Chondrocyte (in vitro differentiated cells): ENCODE measurements at places on chromosomes 4 and X. TPM values are rescaled to one million over a fixed set of nuclear protein-coding genes. Genes with fewer than 3 reads are reported as not detected.

The PDE5A gene
- 7.0 to 21.8 TPM (median 17.0 TPM) in 3 replicates for total RNA-seq

The HSFX2 gene
- not detected in 3 replicates for total RNA-seq

The HCCS gene
- 25.0 to 25.8 TPM (median 25.5 TPM) in 3 replicates for total RNA-seq

The POU4F2 gene
- not detected in 3 replicates for total RNA-seq

The PCDH7 gene
- total RNA-seq: 70.3 to 141 TPM (median 72.3 TPM) in 3 replicates

The GPR82 gene
- not detected in 3 replicates for total RNA-seq

The GIMD1 gene
- not detected in 3 replicates for total RNA-seq

The LIMCH1 gene
- total RNA-seq: 8.8 to 9.8 TPM (median 9.0 TPM) in 3 replicates

The CHRDL1 gene
- 0.51 to 1.2 TPM (median 1.2 TPM) in 3 replicates for total RNA-seq

The GRPR gene
- 0.17 to 0.23 TPM in 2 of 3 replicates, not detected in the other for total RNA-seq

The CENPVL3 gene
- total RNA-seq: 0.17 TPM in 1 of 3 replicates, not detected in the others

The CCDC149 gene
- total RNA-seq: 12.9 to 21.5 TPM (median 21.4 TPM) in 3 replicates

GRCh38 chr4:143699331-143700045 lies 987 bp downstream of the FREM3 start:
- no peak for DNase-seq

DNA sequence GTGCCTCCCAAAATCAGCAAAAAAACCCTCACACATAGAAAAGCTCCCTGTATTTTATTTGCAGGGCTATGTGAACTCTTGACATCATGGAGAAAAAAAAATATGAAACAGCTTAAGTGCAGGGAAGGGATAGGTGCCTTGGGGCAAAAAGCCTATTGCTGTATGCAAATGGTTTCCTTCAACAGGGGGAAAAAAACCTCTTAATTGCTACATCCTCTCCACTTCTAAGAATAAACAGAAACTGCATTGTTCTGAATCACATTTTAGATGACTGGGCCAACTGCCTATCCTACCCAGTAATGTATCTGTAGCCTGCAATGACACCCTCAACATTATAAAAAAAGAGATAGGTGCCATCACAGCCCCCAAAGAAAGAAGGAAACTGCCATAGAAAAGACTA lies 229.4 kb upstream of the GALNTL6 start:
- DNase-seq: no peak

DNA sequence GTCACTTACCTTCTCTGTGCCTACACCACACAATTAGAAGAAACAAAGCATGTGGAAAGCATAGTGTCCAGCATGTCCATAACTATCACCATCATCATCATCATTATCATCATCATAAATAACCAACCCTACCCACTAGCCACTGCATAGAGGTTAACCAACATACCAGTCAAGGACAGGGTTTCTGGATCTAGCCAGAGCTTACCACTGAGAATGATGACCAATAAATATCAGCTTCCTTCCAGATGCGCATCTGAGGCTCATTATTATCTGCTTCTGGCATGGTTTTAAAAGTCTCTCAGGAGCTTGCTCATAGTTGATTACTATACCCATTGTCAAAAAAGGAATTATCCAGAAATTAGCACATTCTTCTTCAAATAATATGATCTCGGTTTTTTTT lies 25.5 kb upstream of the MYOZ2 start:
- DNase-seq: no peak

- DNase-seq: peak; percentile 90
These were observed at the start of gene BEX2 for GRCh38 chrX:103310555-103311398. Gene BEX2 (minus strand): TSS chrX:103310990. CDS start chrX:103309976, 1,014 bp downstream.

DNA sequence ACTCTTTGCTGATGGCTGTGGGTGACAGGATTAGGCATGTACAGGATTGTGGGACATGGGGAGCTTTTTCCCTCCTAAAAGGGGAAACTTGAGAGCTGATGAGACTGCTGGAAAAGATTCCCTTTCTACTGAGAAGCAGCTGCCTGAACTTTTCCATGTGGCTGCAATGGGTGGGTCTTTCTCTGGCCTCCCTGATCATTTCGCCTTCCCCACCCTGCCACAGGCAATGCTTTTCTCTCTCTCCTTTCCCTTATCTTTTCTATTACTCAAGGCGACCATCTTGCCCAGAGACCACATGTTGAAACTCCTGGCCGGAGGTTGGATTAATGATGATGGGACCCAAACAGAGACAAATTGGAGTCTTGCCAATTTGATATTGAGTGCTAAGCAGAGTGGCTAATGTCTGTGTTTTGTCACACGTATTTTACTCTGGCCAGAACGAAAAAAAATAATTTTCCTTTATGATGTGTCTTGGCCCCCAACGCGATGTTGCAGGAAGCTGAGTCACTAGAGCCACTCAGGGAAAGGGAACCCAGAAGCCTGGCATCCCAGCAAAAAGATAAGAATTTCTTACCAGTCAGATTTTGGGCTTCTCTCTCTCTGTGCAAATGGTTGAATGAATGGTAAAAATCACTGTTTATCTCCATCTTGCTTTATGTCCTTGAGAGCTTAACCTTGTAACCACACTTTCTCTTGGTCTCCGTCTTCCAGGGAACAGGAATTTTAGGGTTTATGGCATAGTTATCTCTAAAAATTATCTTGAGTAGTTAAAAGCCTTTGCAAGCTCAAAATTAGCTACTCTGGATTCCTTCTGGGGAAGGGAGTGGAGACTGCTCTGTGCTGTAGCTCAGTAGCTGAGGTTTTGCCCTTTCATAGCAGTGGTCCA lies 19.4 kb upstream of the ATP8A1 start:
- DNase-seq: no peak

GRCh38 chr4:87339440-87339839 lies 16.8 kb upstream of the HSD17B13 start:
- DNase-seq: no peak

- no peak for DNase-seq
These were observed 60.7 kb upstream of the PITX2 start for GRCh38 chr4:110683601-110684000.

DNA sequence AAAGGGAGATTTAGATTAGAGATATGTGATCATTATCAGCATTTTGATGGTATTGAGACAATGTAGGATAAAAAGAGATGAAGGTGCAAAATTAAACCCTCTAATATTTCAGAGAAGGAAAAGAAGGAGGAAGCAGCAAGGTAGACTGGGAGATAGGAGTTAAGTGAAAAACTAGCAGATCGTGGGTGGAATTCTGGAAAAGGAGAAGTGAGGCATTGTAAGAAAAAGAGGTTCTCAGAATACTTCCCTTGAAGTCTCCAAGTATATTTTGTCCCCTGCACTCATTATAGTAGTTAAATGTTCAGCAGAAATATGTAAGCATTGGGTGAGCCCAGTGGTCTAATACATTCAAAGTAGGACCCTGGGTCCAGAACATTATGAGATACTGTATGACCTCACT lies 30.3 kb downstream of the COPS4 start:
- DNase-seq: no peak

DNA sequence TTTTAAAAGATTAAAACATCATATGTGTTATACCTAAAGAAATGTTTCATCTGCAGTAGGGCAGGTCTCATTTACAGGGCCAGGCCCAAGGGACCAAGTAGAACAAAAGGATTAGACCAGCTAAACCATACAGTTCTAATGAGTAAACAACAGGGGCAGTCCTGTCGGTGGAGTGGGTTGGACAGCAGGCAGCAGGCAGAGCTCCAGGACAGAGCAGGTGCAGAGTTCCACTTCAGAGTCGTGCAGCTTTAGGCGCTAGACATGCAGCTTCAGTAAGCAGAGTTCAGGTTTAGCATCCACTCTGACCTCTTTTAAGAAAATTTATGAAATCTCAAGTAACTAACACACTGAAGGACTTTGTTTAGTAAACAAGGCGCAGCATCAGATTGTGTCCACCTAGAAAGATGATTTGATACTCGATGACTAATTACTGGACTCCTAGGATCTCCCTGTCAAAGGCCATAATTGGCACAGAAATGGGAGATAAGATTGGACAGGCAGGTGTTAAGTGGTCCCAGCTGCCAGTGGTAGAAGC lies 487.7 kb upstream of the INTU start:
- no peak for DNase-seq

DNA sequence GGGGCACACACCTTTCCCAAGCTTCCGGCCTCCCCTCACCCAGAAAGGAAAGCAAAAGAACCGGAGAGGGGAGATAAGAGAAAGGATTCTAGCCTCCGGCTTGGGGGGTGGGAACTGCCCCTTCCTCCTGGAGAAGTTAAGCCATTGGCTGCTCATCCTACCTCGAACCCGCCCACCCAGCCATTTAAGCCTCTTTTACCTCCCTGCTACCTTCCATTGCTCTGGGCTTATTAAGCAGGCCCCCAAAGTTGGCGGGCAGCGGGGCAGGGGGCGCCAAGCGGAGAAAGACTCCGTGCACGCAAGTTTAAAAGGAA lies 2.3 kb downstream of the MAML3 start:
- DNase-seq: no peak

DNA sequence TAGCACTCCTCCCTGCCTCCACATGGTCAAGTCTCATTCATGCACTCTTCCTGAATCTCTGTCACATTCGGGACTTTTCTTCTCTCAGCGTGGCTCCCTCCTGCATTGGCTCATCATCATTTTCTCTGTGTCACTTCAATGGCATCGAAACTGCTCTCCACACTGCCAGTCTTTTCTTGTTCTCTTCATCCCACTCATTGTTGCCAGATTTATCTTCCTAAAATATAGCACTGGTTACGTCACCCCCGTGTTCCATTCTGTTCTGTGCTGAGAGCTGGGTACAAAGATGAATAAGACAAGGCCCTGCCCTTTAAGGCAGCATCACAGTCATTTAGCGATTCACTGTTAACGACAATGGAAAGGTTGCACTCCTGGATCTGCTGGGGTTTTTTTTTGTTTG lies 174.4 kb upstream of the TBC1D9 start:
- no peak for DNase-seq

- no peak for DNase-seq
These were observed 1507.1 kb downstream of the C4orf33 start for GRCh38 chr4:130603043-130603442.

DNA sequence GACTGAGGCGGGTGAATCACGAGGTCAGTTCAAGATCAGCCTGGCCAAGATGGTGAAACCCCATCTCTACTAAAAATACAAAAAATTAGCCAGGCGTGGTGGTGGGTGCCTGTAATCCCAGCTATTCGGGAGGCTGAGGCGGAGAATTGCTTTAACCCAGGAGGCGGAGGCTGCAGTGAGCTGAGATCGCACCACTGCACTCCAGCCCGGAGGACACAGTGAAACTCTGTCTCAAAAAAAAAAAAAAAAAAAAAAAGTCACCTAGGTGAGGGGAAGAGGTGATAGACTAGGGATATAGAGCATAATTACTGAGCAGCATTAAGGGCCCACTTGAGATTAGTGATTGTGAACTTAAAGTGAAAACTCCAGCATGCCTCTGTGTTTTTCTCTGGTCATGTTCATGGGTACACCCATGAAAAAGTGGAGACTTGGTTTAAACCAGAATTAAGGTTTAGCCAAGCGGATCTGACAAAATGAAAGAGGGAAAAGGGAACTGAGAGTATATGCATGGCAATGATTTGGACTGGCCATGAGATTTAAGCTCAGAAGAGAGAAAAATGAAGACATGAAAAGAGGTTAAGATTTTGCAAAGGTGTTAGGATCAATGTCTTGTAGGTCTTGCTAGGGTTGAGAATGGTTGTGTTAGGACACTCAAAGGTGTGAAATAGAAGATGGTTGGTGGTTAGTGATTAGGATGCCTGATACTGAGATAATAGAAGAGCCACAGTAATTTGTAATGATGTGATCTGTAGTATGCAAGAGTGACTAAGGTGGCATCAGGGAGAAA lies 105.0 kb downstream of the RAB28 start:
- no peak for DNase-seq

- no peak for DNase-seq
These were observed 5.8 kb downstream of the MECP2 start for GRCh38 chrX:154091678-154092077.

DNA sequence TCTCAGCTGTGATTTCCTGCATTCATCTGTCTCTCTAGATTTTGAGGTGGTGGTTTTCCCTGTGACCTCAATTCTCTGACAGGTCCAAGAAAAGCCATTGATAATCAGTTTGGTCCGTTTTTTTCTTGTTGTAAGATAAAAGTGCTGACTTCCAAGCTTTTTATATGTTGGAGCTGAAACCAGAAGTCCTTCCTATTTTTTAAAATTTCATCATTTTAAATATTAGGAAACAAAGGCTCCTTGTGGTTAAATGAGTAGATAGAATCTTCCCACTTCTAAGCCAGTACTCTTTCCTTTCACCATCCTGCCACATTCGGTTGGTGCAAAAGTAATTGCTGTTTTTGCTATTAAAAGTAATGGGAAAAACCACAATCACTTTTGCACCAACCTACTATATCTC lies 18.3 kb downstream of the RNF175 start:
- DNase-seq: no peak

DNA sequence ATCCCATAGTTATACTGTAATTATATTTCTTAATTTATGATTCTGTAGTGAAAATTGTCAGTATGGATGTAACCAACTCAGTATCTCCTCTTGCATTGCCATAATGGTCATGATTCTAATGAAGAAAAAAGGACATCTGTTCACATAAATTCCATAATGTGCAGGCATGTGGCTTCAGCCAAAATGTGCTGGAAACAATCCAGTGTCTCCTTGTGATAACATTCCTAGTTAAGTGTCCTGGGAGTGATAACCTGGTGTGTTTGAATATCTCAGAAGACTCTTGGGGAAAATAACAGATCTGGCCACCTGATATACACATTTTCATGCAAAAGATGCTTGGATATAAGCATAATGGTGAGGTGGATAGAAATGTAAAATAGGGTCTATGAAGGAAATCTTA lies 2309.8 kb downstream of the PCDH7 start:
- no peak for DNase-seq

- DNase-seq: no peak
These were observed 65.0 kb downstream of the MAPK10 start for GRCh38 chr4:86294883-86295282.

DNA sequence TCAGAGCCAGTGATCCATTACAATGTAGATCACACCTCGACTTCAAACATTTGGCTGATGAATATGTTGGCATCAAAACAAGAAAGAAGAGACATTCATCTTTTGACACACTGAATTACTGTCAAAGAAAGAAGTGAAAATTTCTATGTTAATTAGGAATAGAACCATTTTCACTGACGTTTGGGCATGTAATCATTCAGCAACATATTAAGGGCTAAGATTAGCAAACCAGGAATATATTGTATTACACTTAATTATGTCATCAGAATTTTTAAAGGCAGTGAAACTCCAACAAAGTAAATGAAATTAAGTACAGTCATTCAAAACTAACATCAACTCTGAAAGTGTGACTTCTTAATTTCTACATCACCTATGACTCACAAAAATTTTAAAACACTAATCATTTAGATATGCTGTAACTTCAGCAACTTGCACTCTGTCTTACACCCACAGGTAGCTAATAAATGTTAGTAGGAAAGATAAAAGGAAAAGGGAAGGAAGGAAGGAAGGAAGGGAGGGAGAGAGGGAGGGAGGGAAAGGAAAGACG lies 1.4 kb upstream of the SMR3A start:
- no peak for DNase-seq

DNA sequence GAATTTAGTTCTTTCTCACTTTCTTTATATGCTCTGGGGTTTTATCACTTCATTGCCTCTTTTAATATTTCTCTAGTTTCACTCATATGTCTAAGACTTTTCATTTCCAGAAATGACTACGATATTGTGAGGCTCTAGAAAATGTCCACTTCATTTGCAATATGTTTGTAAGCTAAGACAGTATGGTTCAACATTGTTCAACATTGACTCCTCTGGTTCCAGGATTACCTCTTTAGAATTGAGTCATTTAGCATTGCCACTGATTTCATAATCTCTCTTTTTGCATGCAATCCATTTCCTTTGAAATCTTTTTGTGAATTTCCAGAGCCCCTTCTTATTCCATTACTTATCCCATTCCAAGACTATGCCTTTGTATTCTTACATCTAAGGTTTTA lies 32.3 kb downstream of the BBS12 start:
- no peak for DNase-seq
